Esophagus squamous epithelium (tissue), 5 donors: ENCODE measurements at places on chromosomes 12 and 14.

DNA sequence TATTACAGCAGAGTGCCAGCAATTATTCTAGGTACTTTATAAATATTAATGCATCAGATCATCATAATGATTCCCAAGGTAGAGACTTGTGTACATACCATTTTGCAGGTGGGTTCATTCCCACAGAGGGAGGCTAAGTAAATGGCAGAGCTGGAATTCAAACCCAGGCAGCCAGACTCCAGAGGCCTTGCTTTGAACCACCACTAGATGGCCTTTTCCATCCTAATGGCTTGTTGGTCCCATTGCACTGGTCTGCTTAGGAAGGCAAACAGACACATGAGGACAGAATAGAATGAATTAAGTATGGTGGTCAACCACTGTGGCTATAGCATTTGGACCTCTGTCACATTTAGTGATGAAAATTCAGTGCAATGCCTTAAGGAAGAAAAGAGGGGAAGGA is 158.7 kb downstream of the METTL25 start:
- DNase-seq: no peak

- DNase-seq: no peak
These were observed 142.0 kb upstream of the PELI2 start for GRCh38 chr14:55976219-55976618.

DNA sequence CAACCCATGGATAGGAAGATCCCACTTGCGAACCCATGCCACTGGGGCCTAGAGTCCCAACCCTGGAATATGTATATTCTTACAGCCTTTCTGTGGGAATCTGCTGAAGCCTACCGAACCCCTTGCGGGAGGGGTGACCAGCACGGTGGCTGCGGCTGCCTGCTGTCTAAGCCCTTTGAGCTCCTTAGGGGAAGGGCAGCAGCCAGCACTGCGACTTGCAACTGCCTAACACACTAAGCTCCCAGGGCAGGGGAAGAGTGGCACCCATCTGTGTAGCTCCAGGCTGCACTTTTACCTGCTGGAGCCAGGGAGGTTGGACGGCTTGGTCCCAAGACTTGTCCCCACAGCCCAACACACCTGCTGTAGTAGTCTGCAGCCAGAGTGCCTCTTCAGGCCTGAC is 1968.7 kb upstream of the FLRT2 start:
- DNase-seq: no peak

DNA sequence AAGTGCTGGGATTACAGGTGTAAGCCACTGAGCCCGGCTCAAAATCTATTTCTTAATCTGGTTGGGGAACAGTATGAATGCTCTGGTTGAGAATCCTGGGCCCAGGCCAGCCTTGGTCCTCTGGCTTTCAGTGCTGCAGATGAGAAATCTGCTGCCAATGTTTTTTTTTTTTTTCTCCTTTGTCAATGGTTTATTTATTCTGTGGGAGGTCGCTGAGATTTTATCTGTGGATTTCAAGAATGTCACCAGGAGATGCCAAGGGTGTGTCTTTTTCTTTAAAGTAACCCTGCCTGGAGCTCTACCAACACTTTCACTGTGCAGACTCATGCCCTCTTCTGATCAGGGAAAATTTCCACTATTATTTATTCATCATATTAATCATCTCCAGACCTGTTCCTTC is 3.6 kb downstream of the SLC25A29 start:
- DNase-seq: no peak

- DNase-seq: no peak
These were observed 2.7 kb downstream of the PDE3A start for GRCh38 chr12:20370866-20371519.

DNA sequence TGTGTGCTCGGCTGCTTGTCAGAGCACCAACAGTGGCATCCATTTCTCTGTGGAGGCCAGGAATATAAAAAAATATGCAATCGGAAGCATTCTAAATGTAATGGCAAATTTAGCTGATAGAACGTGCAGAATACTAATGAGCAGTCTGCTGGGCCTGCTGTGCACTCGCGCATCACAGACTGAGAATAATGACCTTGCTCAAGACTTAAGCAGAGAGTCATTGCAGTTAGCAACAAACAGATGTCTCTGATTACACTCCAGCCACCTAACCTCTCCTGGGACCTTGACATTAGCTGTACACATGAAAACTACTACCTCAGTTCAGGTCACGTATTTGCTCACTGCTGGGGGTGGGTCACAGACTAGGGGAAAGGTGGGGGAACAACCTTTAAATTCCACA is 269.2 kb upstream of the DAAM1 start:
- no peak for DNase-seq

DNA sequence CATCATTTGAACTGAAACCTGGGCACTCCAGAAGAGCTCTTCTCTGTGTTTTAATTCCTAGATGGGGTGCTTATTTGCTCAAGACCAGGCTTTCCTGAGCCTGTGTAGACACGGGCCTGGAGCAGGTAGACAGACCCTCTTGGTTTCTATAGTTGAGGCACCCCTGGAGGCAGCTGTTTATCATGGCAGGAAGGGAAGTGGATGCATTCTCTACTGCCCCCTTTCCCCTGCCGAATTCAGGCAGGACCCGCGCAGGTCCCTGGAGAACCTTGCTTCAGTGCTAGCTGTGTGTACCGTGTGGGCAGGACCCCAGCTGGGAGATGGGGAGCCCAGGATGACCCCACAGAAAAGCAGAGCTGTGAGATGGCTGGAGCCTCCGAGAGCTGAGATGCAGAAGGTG is 6.0 kb downstream of the CACNA1C start:
- no peak for DNase-seq

DNA sequence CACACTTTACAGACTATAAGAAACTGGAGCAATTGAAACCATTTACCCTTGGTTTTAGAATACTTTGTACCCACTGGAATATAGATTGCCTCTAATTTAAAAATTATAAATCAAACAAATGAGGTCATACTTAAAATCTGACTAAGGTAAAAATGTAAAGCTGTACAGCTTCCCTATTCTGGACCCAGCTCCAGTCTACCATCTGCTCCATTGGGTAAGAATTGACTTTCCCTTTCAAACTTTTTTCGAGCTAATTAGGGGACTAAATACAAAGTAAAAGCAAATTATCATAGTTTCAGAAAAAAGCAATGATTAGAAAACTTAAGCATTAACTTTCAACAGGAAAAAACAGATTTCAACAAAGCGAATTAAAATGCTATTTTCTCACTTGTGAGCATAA is 4.3 kb downstream of the KRR1 start:
- no peak for DNase-seq

DNA sequence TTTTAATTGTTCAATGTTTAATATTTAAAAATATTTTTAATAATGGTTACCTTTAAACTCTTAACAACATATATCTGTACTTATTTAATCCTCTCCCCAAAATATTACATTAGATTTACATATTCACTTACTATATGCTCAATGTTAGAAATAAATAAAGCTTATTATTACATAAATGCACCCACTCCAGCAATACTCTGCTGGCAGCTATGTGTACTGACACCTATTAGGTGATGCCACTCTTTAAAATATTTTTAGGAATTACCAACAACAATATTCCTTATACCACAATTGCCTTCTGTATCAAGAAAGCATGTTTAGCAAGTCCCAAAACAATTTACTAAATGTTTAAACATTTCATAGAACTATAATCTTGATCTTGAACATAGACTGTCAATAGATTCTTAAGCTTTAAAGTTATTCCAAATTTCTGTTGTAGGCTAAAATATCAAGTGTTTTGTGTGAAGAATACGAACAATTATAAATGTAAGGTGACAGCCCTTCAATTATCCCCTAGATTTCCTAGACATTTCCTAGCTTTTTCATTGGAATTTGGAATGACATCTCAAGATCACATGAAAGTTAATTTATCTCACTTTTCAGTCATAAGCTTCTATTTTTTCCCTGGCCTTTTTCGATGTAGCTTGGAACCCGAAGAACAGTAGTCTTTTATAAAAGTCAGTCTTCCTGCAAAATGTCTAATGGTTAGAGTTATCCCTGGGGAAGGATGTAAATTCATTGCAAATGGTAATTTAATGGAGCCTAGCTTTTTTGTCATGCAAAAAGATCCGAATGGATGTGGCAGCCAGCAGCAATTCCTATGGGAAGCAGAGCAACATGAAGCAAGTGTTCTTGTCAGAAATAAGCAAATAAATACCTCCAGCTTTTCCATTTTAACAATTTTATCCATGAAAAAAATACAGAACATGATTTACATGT is 907.5 kb upstream of the ATXN7L3B start:
- no peak for DNase-seq

- no peak for DNase-seq
These were observed 49.2 kb downstream of the SLC35F4 start for GRCh38 chr14:57816568-57817284.

- no peak for DNase-seq
These were observed 15.8 kb downstream of the PCNX4 start for GRCh38 chr14:60107477-60107876.

DNA sequence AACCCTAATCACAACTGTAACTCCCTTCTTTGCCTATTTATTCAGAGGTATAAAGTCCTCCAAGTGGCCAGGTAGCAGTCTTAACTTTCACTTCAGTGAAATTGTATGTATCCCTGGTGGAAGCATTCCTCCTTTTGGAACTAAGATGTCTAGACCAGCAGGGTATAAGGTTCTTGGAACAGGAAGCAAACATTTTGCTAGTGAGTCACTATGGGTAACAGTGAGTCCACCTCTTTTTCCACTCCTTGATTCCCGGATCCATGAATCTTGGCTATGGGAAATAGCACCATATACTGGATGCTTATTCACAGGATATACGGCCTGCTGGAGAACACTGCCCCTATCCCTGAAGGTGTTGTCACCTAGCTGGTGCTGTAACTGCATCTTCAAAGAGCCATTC is 80.2 kb downstream of the KCNA5 start:
- DNase-seq: no peak

GRCh38 chr12:3950714-3951320 is 77.6 kb upstream of the PARP11 start:
- DNase-seq: no peak

- no peak for DNase-seq
These were observed 19.6 kb upstream of the FBXO33 start for GRCh38 chr14:39451811-39452210.

DNA sequence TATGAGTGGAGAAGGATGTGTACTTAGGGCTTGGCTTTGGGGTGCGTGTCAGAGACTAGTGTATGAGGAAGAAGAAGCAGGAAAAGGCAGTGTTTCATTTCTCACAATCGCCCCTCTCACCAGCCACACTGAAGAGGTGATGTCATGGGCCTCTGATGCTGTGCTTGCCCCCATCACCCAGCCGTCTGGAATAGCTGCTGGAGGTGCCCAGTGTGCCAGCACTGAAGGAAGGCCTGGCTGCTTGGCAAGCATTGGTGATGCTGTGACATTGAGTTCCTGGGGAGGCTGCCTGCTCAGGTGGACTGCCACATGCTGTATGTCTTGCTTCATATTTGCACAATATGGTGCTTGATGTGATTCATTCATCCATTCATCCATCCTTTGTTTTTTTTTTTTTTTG is 56.2 kb downstream of the CRADD start:
- no peak for DNase-seq

- no peak for DNase-seq
These were observed 15.5 kb downstream of the ADGRD1 start for GRCh38 chr12:130969223-130969622.

DNA sequence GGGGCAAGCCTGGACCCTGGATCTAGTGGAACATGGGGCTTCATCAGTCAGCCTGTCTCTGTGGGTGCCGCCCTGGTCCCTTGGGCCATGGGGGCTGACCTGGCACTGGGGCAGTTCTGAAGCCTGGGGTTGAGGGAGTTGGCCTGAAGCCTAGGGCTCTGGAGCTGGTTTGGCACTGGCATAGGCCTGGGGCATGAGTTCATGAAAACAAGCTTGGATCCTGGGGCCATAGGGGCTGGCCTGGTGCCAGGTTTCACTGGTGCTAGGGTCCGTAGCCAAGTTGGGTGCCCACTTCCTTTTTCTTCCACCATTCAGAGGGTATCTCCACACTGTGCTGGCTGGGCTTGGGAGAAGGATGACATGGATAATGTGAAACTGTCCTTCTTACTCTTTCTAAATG is 26.6 kb upstream of the ANO4 start:
- no peak for DNase-seq

DNA sequence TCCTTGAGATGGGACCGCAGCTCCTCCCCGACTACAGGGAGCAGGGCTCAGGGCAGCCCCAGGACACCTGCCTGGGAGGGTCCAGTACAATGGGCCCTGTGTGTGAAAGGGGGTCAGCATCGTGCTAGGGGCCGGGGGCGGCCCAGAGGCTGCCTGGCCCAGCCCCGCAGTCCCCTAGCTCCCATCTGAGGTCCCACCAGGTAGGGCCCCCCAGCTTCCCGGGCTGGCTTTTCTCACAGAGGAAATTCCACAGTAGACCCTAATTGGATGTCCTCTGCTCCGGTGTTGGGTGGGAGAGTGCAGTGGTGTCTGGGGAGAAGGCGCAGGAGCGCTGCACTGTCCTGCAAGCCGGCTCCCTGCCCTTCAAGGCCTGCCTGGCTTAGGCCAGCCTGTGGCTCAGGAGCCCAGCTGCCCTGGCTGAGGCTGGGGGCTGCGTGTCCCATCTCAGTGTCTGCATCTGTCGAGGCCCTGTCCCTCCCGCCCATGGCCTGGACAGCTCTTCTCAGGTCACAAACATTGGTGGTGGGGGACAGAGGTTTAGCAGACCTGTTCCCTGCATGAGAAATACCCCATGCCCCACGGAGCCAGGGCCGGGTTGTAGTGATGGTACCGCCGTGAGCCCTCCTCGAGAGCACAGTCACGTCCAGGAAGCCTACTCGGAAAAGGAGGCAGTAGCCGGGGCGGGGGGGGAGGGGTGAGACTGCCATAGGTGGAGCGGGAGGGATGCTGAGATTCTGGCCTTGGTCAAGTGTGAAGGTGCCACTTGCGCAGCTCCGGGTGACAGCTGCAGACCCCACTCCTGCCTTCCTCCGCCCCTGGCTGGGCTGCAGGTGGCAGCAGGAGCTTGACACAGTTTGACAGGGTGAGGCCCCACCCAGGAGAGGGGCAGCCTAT is 11.6 kb downstream of the HIP1R start:
- no peak for DNase-seq

DNA sequence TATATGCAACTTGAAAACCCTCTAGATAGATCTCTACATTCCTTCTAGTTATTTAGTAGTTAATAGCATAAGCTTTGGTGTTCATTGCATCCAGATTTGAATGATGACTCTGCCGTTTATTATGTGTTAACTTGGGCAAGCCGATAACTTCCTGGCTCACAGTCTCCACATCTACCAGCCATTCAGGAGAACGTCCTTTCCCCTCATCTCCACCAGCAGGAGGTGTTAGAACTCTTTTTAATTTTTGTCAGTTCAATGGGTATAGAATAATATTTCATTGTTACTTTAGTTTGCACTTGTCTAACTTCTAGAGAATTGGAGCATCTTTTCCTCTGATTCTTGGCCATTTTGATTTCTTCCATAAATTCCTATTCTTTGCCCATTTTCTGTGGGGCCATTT is 30.0 kb upstream of the WSCD2 start:
- DNase-seq: no peak

GRCh38 chr12:91781114-91781513 is 364.5 kb downstream of the BTG1 start:
- DNase-seq: no peak

- no peak for DNase-seq
These were observed 78.7 kb downstream of the GCH1 start for GRCh38 chr14:54823757-54824549.
